ENCODE measurements at places on chromosomes 2 and 18.
A peak's percentile ranks its signal among the peaks of the same experiment; 100 is the strongest.

GRCh38 chr2:16211341-16211740 lies 271.0 kb downstream of the MYCN start:
- no peak for DNase-seq

DNA sequence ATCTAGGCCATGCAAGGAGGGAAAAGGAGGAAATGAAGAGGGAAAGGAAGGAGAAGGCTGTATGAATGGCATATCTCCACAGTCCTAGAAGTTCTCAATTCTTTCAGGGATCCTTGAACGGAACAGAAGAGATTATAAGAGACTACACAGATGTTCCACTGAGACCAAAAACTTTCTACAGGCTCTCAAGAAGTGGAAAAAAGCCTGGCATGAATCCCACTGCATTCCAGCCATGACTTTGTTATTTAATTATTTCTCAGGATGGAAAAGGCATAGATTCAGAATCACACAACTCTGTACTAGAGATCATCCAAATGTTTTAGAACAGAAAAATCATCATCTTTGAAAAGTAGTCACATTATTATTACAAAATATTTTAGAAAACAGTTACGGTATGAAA lies 131.7 kb upstream of the CDH20 start:
- DNase-seq, result no peak

- DNase-seq, result no peak
Observed at GRCh38 chr2:125424266-125424785, 1231.6 kb upstream of the GYPC start.

GRCh38 chr2:3566806-3567205 lies 8.3 kb upstream of the RPS7 start:
- DNase-seq, result no peak

DNA sequence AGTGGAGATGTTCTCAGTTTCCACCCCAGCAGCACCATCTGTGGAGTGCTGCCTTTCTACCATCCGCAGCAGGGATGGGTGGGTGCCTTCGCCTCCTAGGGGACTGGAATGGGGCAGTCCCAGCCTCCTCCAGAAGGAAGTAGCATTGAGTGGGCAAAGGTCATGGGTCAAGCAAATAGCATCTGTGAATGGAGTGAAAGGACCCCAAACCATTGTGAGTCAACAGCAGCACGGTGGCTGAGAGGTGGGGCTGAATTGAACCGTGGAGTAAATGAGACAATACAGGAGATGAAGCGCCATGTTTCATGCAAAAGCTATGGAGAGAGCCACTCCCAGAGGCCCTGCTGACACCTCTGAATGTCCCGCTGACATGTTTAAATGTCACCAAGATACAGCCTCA lies 9.7 kb downstream of the GPR55 start:
- DNase-seq, result no peak

GRCh38 chr18:50653402-50654093 lies 93.7 kb downstream of the MAPK4 start:
- DNase-seq, result no peak

- no peak for DNase-seq
Observed at GRCh38 chr2:24559473-24560113, 68.5 kb downstream of the NCOA1 start.

DNA sequence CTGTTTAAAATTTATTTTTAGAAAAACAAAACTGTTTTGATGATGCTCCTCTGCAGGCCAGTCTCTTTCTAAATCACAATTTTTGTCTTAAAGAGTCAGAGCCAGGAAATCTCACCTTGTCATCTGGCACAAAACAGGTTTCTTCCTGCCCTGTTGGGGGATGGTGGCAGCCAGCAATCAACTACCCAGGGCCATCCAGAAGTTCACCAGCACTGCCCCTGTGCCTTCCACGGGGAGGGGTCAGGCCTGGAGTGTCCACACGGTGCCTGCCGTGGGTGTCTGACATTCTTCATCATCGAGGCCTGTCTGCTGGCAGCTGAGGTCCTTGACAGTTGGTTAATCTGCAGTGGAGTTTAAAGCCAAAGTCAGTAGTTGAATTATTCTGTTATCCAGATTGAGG lies 40.0 kb upstream of the BMP10 start:
- DNase-seq, result peak; percentile 66

Measured in NCI-H526 treated with DMSO at 0.1 percent for 48 hours (cell line).